ENCODE measurements at places on chromosomes 6 and 20. TPM values are rescaled to one million over a fixed set of nuclear protein-coding genes. Genes with fewer than 3 reads are reported as not detected.

The BTN3A1 gene
- 10.7 TPM for total RNA-seq

The TMEM217 gene
- total RNA-seq: 0.55 TPM

The BHLHE23 gene
- not detected for total RNA-seq

The SYNDIG1 gene
- 0.27 TPM for total RNA-seq

The FLRT3 gene
- total RNA-seq: 6.4 TPM

The C6orf141 gene
- total RNA-seq: 1.4 TPM

The SLC4A11 gene
- total RNA-seq: not detected

The RAB44 gene
- not detected for total RNA-seq

The PHF1 gene
- total RNA-seq: 66.2 TPM

The PRPH2 gene
- 3.0 TPM for total RNA-seq

The VGLL2 gene
- not detected for total RNA-seq

GRCh38 chr20:23663180-23663579, 25.4 kb upstream of the CST3 start:
- DNase-seq: no peak

DNA sequence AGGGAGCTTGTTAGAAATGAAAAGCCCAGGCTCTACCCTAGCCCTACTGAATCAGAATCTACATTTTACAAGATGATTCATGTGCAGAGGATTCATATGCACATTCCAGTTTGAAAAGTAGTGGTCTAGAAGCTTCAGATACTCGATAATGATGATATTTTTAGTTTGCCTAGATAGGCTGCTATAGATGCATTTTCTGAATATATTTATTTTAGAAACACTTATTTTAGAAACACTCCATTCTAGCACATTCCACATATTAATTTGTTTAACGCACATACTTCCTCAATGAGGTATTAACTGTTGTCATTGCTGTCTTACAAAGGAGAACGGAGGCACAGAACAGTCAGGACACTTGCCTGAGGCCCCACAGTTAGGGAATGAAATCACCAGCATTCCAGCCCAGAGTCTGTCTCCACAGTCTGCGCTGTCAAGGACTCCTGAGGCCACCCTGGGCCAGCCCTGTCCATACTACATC, 64.4 kb downstream of the SNAP25 start:
- no peak for DNase-seq

- no peak for DNase-seq
These were observed 274.2 kb downstream of the NRN1 start for GRCh38 chr6:5732496-5732895.

DNA sequence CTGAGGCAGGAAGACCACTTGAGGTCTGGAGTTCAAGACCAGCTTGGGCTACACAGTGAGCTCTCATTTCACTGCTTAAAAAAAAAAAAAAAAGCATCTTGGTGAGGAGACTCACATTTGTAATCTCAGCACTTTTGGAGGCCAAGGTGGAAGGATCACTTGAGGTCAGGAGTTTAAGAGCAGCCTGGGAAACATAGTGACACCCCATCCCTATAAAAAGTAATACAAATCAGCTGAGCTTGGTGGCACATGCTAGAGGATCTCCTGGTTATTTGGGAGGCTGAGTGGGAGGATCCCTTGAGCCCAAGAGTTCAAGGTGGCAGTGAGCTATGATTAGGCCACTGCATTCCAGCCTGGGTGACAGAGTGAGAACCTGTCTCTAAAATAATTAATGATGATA, 29.4 kb upstream of the SYNCRIP start:
- DNase-seq: no peak

DNA sequence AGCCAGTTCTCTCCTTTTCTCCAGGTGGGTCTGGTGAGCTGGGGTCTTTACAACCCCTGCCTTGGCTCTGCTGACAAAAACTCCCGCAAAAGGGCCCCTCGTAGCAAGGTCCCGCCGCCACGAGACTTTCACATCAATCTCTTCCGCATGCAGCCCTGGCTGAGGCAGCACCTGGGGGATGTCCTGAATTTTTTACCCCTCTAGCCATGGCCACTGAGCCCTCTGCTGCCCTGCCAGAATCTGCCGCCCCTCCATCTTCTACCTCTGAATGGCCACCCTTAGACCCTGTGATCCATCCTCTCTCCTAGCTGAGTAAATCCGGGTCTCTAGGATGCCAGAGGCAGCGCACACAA, 765 bp upstream of the CFB start:
- DNase-seq: no peak

GRCh38 chr6:150024646-150025155, 631 bp downstream of the RAET1L start:
- DNase-seq: no peak

GRCh38 chr20:51389543-51390264, 152.8 kb downstream of the NFATC2 start:
- DNase-seq: no peak

DNA sequence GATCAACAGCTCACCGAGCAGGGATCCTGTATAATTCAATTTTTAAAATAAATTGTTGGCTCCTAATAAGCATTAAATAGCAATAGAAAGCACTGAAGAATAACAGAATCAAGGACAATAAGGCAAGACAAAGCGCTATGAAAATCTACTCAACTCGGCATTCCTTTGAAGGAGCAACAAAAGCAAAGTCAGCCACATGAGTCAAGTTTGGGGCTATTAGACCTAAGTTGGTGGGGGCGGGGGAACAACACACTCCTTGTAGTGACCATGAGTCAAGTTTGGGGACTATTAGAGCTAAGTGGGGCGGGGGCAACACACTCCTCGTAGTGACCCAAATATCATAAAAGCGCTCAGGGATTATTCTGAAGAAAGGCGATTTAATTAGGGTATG, 120.0 kb downstream of the FOXC1 start:
- DNase-seq: no peak

GRCh38 chr6:142238881-142239280, 62.9 kb upstream of the ADGRG6 start:
- no peak for DNase-seq

DNA sequence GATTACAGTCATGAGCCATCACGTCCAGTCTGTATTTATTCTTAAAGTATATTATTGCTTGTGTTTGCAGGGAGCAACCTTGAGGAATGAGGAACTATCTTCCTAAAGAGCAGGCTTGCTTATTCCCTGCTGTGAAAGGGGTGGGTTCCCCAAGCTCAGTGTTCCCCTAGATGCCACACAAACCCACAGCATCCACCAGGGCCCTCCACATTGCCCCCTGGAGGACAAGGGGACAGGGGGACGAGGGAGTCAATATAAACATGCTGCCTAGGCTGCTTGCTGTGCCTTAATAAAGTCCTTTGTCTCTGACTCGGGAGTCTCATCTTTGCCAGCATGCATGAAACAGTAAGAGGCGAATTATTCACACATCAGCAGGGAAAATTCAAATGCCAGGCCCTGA, 8.0 kb upstream of the IDH3B start:
- DNase-seq: peak; percentile 17

DNA sequence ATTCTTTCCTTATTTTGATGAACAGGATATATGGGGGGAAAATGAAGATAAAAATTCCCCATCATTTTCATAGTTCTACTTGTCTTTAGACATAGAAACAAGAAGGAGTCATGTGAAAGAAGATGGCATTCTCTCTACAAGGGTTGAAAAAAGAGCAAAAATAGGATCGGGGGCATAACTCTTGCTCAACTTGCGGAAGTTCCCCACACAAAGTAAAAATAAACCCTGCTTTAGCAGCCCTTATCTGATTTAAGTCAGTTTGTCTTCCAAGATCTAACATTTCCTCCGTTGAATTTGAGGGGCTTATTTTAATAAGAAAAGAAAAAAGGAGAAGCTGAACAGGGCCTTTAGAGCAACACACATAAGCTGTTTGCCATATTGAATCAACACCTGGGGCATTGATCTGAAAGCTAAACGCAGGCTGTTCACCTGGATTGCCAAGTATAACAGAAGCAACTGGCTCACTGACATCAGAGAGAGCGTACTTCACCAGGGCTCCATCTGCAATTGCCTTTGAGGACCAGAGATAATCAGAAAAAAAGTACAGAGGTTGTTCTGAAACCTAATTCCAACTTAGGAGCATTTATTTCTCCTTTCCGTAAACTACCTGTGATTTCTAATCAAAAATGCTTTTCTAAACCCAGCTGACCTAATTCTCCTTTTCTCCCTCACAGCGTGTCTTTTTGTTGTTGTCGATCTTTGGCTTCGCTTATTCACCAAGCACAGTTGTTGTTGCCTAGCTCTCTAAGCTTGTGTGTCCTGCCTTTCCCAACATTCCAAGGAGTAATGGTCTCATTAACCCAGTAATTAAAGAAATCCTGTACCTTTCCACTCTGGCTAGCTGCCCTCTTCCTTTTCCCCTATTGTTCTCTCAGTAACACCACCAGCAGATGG, 568.0 kb downstream of the KIF16B start:
- no peak for DNase-seq

DNA sequence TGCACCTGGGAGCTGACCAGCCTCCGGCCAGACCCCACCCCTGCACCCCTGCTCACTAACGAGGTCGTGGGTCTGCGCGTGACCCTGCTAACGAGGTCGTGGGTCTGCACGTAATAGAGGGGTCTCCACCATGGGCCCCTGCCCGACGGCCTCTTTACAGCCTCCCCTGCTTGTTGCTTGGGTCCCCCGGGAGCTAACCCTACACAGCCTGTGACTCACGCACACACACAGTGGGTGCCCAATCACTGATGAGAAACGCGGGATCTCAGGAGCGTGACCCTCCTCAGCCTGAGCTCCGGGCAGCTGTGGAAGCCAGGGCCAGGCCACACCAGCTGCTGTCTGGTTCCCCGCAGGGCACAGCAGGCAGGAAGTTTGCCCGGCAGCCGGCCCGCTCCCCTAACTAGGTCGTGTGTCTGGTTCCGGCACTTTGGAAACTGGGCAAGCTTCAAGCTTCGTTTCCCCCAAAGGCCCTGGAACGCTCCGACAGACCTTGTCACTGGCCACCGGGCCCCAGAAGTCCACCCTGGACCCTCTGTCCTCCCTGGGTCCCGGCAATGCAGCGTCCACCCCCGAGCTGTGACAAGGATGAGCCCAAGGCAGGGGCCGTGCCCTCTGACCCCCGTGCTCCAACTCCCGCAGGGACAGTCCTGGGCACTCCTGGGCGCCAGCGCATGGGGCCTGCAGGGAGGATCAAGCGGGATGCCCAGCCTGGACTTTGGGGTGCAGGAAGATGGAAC, 767 bp downstream of the PTK6 start:
- DNase-seq: no peak

DNA sequence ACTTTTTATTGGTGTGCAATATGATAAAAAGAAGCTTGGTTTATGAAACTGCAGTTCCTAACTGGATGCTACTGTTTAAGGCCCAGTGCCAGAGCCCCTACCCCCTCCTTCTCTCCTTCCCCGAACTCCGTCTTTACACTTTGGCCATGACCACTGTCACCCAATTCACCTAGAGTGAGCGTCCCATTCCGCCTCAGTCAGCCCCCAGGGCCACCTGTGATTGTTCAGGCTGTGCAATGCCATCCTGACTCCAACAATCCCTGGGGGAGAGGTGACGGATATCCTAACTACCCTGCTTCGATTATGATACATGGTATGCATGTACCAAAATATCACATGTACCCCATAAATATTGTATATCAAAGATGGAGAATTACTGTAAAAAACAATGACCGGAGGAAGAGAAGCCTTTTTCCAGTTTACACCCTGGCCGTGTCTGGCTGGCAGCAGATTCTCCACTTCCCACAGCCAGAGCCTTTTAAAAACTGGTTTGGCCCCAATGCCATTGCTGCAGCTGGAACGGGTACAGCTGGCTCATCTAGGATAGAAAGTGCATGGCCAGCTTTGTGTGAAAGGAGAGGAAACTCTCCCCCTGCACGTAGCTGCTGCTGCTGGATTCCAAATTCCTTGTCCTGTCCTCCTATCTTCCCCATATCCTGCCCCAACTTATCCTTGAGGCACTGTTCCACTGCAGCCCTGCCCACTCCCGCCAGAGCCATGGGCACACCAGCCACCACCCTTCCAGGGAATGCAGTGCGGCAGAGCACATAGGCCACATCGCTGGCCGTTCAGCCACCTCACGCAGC, 99.7 kb downstream of the JPH2 start:
- DNase-seq: peak; percentile 62

GRCh38 chr6:6634735-6635075, 46.2 kb downstream of the LY86 start:
- DNase-seq: no peak

GRCh38 chr20:17615645-17616479, 46.0 kb downstream of the DSTN start:
- DNase-seq: peak; percentile 72

- DNase-seq: no peak
These were observed 261.1 kb downstream of the THBS2 start for GRCh38 chr6:168992446-168993144.

GRCh38 chr20:51985013-51985415, 182.7 kb upstream of the SALL4 start:
- DNase-seq: no peak

DNA sequence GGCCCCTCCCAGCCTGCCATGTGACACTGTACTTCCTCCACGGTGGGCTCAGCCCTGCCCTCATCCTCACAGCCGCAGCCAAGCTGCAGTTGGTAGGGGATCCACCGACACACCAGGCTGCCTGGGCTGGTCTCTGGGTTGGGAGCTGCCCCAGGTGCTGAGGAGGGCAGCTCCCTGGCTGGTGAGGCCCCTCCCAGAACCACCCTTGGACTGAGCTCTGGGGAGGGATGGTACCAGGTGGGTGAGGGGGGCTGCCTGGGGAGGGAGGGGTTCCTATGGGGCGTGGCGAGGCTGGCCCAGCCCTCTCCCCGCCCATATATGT, 185 bp upstream of the TNFRSF6B start:
- peak; percentile 66 for DNase-seq

- DNase-seq: no peak
These were observed 3.4 kb downstream of the SCUBE3 start for GRCh38 chr6:35216851-35217811.

- no peak for DNase-seq
These were observed 13.9 kb upstream of the RANBP9 start for GRCh38 chr6:13725570-13725969.

DNA sequence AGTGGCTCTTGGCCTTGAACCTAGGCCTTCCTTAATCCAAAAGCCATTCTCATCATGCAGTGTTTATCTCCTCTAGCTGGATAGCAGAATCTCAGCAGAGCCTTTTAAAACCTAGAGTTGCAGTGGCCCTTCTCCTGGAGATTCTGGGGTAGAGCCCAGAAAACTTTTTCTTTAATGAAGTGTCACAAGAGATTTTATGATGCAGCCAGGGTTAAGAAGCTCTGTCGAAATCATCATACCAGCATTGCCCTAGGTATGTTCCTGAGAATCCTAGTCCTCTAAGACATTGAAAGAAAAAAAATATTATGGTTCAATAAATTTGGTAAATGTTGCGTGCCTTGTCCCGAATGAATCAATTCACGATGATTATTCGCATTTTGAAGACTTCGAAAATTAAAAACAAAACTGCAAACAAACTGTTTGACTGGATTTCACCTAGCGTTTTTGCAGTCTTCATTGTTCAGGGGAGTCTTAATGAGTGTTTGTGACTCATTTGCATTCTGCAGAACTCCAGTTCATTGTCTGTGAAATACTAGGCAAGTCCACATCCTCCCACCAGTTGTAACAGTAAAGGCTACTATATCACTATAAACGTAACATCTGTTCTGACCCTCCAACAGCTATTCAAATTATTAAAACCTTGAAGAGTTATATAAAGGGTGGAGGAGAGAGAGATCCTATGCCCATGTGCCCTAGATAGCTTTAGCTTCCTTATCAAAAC, 198.6 kb downstream of the UST start:
- DNase-seq: no peak

Data from sigmoid colon (tissue), 7 donors.